NCI-H146 (cell line): ENCODE measurements at places on chromosomes 1 and 21.
A peak's percentile ranks its signal among the peaks of the same experiment; 100 is the strongest.

- DNase-seq, result no peak
Measured at GRCh38 chr1:101410048-101410878, 173.4 kb downstream of the S1PR1 start.

DNA sequence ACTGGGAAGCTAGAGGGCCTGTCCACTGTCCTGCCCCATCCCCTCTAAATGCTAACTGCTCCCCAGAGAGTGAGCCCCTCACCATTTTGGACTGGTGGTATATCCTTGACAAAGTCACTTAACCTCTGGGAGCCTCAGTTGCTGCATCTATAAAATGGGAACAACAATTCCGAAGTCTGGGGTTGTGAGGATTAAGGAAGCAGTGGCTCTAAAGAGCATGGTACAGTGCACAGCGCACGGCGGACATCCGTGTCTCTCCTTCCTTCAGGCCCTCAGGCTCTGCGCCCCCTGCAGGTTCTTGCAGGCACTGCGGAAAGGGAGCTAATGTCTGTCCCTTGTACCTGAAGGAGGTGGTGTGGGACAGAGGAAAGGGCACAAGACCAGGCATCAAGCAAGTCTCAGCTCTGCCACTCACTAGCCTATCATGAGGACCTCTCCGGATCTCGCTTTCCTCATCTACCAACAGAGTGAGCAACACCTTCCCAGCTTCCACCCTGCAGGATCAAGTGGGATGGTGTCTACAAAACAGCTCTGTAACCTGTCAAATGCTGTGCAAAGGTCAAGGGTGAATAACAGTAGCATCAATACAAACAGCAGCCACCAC, 20.1 kb downstream of the ECE1 start:
- peak; percentile 9 for DNase-seq

GRCh38 chr1:53198241-53198651, 1.6 kb downstream of the CPT2 start:
- no peak for DNase-seq

GRCh38 chr1:71502006-71502405, 421.2 kb upstream of the ZRANB2 start:
- DNase-seq, result no peak

GRCh38 chr1:11796036-11796828, 9.5 kb downstream of the MTHFR start:
- DNase-seq, result no peak

DNA sequence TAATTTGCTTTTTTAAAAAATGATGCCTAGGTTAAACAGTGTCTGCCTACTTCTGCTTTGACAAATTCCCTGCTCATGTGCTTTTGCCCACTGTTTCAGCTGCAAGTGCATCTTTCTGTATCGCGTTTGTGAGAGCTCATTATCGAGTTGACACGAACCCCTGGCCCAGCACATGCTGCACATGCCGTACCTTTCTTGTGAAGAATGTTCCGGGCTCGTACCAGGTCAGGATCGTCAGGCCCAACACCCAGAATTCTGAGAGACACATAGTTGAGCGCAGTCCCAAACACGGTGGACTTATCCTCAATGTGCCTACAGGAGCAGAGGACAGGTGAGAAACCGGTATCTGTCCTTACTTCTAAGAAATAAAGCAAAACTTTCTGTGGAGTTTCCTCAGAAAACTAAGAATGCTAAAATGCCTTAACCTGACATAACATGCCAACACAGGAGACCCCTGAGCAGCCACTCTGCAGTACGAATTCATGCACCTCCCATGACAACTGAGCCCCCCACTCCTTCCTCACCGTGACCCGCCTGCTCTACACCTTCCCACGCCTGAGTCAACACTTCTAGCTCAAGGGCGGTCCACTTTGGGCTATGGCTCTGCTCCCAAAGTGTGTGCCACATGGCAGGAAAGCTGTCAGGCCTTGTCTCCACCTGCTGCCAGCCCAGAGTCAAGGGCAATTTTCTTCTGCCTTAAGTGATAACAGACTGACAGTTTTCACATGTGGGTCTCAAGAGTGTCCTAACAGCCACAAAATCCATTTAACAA, 6.7 kb downstream of the LSS start:
- DNase-seq, result no peak

- DNase-seq, result no peak
Measured at GRCh38 chr1:197465528-197466327, 197.7 kb downstream of the CRB1 start.

GRCh38 chr1:84757301-84757700, 67.0 kb upstream of the SSX2IP start:
- DNase-seq, result no peak
